ENCODE measurements at places on chromosomes 12 and 14.
A peak's percentile ranks its signal among the peaks of the same experiment; 100 is the strongest.

DNA sequence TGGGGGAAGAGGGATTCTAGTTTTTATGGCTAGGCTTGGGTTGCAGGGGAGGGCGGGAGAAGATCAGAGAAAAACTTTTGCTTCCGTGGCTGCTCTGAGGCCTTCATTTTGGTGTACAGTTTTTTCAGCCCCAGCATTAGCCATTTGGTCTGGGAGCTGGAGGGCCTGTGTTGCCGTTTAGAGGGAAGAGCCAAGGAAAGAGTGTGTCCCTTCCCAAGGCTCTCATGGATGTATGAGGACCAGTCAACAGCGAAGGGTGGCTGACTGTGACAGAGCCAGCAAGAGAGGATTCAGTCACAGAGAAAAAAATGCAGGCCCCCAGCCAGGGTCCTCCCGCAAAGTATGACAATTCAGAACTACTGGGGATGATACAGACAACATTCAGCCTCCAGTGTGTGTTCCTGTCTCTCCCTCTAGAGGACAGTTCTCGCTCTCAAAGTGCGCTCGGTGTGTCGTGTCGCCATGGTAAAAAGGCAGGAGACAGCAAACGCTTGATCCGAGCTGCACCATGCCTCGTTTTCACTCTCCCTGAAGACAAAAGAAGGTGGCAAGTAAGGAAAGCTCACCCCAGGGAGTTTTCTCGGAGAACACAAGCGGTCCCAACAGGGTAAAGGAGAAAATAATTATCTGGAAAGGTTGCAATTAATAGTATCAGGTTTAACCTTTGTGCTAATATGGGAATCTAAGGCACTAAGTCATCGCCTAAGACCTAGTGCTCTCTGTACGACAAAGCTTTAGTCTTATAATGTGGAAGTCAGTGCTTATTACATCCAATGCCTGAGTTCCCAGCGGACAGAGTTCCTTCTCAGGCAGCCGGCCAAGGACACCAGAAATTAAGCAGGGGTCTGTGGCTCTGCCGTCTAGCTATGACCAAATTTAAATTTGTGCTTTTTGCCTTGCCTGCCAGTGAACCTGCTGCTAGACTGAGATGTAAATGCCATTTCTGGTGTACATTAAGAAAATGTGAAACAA, 157.3 kb upstream of the PLXNC1 start:
- no peak for DNase-seq

DNA sequence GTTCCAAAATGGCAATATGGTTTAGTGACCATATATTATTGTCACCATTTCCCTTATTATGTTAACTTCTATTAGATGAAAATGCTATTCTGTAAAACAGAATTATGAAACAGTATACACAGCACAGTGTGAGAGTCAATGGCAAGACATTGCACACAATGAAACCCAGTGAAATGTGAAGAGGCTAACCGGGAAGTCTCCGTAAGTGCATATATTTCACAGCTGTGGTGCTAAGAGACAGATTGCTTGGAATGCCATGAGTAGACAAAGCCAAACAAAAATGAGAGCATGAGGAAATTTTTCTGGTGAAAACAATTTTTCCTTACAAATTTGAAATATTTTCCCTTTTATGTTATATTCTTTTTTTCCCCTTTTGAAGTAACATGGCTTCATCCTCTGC, 49.4 kb downstream of the DYRK2 start:
- no peak for DNase-seq

- DNase-seq = no peak
Observed at GRCh38 chr14:41558490-41558889, 48.2 kb upstream of the LRFN5 start.

DNA sequence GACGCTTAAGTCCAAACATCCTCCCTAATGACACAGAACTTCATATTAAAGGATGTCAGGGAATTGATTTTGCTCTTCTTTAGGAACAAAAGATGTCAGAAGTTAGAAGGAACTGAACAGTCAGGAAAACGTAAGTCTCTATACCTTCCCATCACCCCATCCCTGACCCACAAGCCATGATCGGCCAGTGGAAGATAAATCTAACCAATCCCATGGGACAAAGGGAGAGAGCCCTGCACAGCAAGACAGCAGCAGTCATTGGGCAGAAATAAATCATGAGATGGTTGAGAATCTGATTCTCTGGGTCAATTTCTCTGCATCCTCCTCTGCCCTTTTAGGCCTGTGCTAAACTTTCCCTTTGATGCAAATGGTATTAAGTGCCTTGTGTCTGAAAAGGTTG, 414.9 kb downstream of the RGS6 start:
- no peak for DNase-seq

- no peak for DNase-seq
Observed at GRCh38 chr12:93536766-93537488, 35.5 kb upstream of the SOCS2 start.

DNA sequence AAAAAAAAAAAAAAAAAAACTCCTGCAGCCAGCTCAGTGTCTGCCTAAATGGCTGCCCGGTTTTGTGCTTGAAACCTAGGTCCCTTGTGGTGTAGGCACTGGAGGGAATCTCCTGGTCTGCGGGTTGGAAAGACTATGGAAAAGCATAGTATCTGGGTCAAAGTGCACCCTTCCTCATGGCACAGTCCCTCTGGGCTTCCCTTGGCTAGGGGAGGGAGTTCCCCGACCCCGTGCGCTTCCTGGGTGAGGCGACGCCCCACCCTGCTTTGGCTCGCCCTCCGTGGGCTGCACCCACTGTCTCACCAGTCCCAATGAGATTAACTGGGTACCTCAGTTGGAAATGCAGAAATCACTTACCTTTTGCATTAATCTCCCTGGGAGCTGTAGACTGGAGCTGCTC, 14.3 kb downstream of the PTCSC3 start:
- no peak for DNase-seq

DNA sequence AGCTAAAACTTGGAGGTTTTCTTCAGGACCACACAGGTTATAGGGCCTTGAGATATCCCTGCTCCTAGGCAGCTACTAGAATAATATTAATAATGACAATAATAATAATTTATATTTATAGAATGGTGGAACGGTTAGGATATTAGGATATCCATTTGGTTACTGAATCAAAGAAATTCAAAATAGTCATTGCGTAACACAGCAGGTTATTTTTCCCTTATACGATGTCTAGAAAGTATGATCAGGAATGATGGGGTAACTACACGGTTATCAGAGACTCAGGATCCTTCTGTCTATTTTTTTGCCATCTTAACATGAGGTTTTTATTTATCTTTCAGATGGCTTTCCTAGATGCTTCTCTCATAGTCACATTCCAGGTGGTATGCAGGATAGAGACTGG, 39.0 kb downstream of the NEUROD4 start:
- DNase-seq = no peak

DNA sequence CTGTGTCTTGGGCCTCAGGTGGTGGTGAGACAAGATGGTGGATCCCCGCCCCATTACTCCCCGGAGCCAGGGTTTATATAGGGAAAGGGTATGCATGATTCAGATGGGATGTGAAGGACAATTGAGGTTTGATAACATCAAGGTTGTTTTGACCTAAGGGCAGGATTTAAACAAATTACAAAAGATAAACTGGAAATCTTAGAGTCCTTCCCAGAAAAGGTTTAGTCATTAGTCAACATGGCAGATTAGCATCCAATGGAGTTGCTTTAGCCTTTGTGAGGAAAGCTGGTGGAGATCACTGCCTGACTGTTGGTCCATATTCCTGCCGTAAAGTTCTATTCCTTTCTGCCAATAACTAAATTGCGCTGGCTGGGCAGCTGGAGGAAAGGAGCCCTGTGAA, 15.6 kb upstream of the FRMD6 start:
- DNase-seq = no peak

DNA sequence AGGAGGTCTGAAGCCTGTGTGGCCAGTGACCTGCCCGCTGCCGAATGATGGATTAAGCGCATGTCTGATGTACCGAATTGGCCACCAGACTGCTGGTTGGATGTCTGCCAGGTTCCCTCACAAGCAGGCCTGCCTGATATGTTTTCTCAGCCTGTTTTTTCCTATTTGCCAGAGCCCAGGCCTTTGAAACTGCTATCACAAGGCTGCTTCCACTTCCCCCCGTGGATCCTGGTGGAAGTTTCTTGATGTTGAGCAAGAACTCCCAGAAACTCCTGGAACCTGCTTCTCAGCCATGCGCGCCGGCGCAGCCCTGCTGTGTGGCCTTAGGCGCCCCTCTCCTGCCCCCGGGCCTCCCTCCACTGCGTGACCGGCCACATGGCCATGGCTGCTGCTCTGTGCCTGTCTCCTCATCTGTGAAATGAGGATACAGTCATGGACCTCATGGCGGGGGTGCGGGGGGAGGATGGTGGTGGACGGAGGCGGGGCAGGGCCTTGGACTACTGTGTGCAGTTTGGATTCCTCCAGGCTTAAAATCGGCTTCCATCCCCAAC, 56.6 kb downstream of the CALM1 start:
- DNase-seq = no peak

DNA sequence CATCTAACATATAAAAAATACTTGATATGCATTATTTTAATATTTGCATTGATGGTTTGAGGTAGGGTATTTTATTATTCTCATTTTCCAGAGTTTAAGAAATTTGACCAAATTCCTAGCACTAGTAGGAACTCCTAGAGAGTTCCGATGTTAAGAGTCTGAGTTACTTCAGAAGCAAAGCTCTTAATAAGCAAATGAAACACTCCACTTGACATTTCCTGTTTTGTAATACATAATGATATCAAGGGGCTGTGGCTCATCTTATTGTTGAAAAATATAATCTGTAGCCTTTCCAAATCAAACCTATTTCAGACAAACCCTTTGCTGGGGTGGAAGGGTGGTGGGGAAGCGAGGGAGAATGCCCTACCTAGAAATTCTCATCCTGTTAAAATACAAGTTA, 355.5 kb downstream of the DIO2 start:
- DNase-seq = no peak

- DNase-seq = no peak
Observed at GRCh38 chr12:131721548-131721947, 10.7 kb downstream of the SFSWAP start.

GRCh38 chr12:57029457-57029856, 13.1 kb upstream of the TAC3 start:
- DNase-seq = no peak

- DNase-seq = no peak
Observed at GRCh38 chr14:70096866-70097265, 91.9 kb downstream of the SLC8A3 start.

DNA sequence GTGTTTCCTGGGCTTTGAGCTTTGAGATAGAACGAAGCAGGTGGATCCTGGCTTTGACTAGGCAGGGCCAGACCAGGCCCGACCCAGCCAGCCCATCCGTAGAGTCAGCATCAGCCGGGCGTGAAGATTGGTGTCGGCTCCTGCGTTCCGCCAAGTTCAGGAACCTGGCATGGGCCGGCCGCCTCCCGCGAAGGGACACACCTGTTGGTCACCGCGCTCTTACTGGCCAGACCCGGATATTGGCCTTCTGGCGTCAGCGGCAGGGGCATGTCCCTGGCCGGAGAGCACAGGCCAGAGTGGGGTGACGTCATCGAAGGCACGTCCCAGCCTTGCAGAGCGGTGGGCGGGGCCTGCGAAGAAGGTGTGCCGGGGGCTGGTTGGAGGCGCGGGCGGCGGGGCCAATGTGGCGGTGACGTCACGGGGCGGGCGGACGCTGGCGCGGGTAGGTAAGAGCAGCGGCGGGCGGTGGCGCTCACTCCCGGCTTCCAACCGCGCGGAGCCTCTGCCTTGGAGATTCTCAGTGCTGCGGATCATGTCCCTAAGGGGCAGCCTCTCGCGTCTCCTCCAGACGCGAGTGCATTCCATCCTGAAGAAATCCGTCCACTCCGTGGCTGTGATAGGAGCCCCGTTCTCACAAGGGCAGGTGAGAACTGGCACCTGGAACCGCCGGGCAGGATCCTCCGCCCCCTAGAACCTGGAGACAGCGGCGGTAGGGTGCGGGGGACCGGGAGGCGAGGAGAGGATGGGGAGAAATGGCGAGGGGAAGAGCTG, at the start of gene ARG2:
ARG2 (plus strand) TSS at position 475 of the 771 bp plus-strand sequence; CDS start at position 533, 58 bp downstream.
- DNase-seq = peak; percentile 90

DNA sequence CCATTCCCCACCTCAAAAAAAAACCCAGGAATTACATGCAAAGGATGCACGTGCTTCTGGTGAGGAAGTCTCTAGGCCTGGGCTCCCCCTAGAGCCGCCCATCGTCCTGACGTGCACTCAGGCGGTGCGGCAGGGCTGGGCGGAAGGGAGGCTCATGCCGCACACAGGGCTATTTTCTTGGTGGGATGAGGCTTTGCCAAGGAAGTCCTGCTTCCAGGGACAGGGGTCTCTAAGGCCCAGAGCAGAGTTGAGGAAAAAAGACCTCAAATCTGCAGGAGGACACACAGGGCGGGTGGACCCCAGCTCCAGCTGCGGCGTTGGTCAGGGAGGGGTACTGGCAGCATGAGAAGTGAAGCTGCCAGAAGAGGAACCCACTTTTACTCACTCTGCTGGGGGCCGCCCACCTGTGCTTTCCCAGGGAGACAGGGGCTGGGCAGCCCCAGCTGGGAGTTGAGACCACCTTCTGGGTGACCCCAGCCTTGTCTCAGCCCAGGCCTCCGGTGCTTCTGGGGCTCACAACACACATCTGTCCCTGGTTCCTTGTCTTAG, 4.2 kb downstream of the RHOF start:
- DNase-seq = no peak

DNA sequence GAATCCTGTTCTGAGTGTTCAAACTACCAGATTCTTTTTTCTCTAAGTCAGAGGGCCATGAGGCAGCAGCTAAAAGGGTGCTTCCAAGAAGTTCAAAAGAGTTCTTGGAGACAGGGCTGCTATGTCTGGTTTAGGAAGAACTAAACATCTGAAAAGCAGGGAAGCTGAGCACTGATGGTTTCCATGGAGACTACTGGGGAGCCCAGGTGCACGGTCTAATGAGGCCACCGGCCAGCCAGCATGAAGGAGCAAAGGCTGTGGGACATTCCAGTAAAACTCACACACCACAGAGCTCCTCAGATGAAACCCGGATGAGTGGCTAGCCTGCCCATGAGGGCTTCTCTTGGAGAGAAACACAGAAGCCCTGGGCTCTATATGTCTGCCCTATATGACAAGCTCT, 97.3 kb downstream of the KCNK10 start:
- no peak for DNase-seq

DNA sequence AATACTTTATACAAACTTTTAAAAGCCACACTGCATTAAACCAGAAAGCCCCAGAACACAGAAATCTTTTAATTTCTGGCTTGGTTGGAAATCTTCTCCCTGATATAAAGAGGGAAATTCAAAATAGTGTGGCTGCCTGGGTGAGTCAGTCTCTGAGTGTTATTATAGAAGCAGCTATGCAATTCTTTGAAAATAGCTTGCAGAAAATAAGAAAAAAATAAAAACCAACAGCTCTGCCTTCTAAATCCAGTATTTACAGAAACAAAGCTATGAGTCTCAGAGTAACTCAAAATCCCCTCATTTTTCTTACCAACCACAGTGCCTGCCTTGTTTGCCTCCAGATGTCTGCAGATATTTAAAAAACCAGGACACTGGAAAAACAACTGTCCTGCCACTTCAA, 68.6 kb upstream of the FERMT2 start:
- no peak for DNase-seq

GRCh38 chr14:103058164-103059055, 1.1 kb upstream of the CDC42BPB start:
- DNase-seq = no peak

Data from stimulated activated CD4-positive, alpha-beta T cell treated with anti-CD3 and anti-CD28 coated beads, Interleukin-15, amount 100 ng/mL, for 1 hour (primary cell).